ENCODE measurements at places on chromosomes 1 and 21.

DNA sequence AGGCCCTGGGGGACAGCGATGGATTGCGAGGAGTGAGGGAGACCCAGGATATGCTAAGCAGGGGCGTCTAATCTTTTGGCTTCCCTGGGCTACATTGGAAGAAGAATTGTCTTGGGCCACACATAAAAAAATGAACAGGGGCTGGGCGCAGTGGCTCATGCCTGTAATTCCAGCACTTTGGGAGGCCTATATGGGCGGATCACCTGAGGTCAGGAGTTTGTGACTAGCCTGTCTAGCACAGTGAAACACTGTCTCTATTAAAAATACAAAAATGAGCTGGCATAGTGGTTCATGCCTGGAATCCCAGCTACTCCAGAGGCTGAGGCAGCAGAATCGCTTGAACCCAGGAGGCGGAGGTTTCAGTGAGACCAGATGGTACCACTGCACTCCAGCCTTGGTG lies 10.8 kb upstream of the PRAMEF12 start:
- DNase-seq = no peak

- DNase-seq = no peak
Observed at GRCh38 chr21:36545776-36546511, 66.0 kb upstream of the CLDN14 start.

- DNase-seq = no peak
Observed at GRCh38 chr1:245587435-245588115, 432.8 kb downstream of the KIF26B start.

- DNase-seq = no peak
Observed at GRCh38 chr21:18153063-18153462, 91.6 kb upstream of the CHODL start.

DNA sequence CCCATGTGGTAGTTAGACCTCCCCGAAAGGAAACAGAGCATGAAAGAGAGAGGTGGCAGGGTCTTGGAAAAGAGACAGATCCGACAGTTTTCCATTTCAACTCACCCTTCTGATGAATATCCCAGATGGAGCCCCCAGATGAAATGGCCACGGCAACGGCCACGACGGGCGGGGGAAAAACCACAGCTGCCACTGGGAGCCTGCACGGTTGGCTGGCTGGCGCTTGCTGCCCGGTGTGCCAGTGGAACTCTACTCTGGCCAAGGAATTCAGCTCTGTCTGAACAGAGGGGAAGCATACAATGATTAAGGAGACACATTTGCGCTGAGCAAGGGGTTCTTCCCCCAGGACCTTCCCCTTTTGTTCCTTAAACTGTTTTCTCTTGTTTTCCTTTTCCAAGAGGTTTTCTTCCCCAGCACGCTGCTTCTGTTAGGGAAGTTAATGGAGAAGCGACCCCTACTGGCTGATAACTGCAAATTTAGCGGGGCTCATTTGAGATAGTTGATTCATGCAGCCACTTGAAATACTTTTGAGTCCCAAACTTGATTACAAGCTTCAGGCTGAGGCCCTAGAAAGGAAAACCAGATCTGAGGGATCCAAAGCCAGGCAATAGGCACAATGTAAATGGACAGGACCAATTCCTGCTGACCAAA lies 1122.5 kb downstream of the NCAM2 start:
- DNase-seq = no peak

- DNase-seq = no peak
Observed at GRCh38 chr1:77632216-77632615, 50.2 kb downstream of the ZZZ3 start.

DNA sequence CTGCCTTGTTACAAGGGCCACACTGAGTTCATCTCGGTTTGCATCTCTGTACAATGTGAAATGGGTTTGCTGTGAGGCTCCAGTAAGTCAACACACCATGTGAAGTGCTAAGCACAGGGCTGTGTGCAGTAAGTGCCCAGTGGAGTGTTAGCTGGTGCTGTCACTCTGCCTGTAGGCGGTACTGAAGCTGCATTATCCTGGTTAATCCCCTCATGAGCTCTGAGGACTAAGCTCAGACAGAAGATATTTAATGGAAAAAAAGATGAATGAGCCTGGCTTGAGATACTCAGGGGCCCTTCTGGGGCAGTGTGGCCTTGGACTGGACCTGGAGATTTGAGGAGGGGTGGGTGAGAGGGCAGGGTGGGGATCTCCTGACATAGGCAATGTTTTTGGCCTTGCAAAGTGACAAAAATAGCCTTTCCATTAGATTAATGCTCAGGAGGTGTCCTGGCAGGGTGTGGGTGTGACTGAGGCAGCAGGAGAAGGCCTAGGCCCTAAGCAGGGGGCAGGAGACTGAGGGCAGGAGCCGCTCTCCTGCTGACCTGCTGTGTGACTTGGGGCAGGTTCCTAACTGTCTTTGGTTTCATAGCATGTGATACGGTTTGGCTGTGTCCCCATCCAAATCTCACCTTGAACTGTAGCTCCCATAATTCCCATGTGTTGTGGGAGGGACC lies 570.5 kb downstream of the PTPRU start:
- no peak for DNase-seq

DNA sequence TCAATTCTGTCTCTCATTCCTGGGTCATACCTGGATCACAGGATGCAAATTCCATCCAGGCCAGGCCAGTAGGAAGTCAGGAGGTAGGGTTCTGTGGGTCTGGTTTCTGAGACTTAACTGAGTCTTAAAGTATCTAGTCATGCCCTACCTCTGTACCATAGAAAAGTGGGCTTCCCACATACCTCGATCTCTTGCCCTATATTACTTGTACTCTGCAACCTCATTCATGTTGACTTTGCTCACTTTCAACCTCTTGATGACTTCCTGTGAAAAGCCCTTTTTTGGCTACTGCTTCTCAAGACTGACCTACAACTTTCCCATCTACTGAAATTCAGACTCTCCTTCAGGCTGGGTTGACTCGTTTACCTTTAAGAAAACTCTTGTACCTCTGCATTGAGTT lies 128.9 kb upstream of the C8B start:
- no peak for DNase-seq

Measured in fibroblast of skin of left quadriceps (primary cell).